A549 treated with Hydrocortisone at 1 μM for 4 hours (cell line): ENCODE measurements at places on chromosomes 4 and X. TPM values are rescaled to one million over a fixed set of nuclear protein-coding genes. Genes with fewer than 3 reads are reported as not detected.

The ENPEP gene
- total RNA-seq: 0.01 to 0.14 TPM (median 0.06 TPM) in 5 replicates

The NXF3 gene
- total RNA-seq: 0.08 to 0.09 TPM (median 0.09 TPM) in 3 of 5 replicates, not detected in the others

The NDUFA1 gene
- 236 to 273 TPM (median 252 TPM) in 5 replicates for total RNA-seq

The NDST4 gene
- not detected in 5 replicates for total RNA-seq

The KLB gene
- 0.05 to 0.16 TPM (median 0.12 TPM) in 5 replicates for total RNA-seq

The LRRC66 gene
- 0.07 to 0.14 TPM (median 0.09 TPM) in 5 replicates for total RNA-seq

The FAM184B gene
- 0.02 to 0.05 TPM (median 0.02 TPM) in 5 replicates for total RNA-seq

The NUDT6 gene
- total RNA-seq: 6.6 to 7.2 TPM (median 6.7 TPM) in 5 replicates

The TDO2 gene
- 0.38 to 0.77 TPM (median 0.70 TPM) in 5 replicates for total RNA-seq

The PFKFB1 gene
- 0.06 to 0.14 TPM (median 0.09 TPM) in 4 of 5 replicates, not detected in the other for total RNA-seq

The STEEP1 gene
- 27.2 to 41.6 TPM (median 30.9 TPM) in 5 replicates for total RNA-seq

The PDZD4 gene
- 2.9 to 3.7 TPM (median 3.4 TPM) in 5 replicates for total RNA-seq

The NUDT11 gene
- 2.6 to 3.1 TPM (median 2.7 TPM) in 5 replicates for total RNA-seq

The HTT-AS gene
- not detected in 5 replicates for total RNA-seq

The TMEM35A gene
- total RNA-seq: not detected in 5 replicates

The BGN gene
- total RNA-seq: not detected in 5 replicates

The FAM9B gene
- 0.18 TPM in 1 of 5 replicates, not detected in the others for total RNA-seq

The PDHA2 gene
- total RNA-seq: not detected in 5 replicates

The SORCS2 gene
- 3.0 to 5.8 TPM (median 4.4 TPM) in 5 replicates for total RNA-seq

The YTHDC1 gene
- 30.4 to 44.0 TPM (median 32.9 TPM) in 5 replicates for total RNA-seq

The CDK16 gene
- total RNA-seq: 92.9 to 110 TPM (median 107 TPM) in 5 replicates

The SOD3 gene
- not detected in 5 replicates for total RNA-seq

The DGAT2L6 gene
- total RNA-seq: not detected in 5 replicates

The TMEM47 gene
- 1.0 to 1.7 TPM (median 1.3 TPM) in 5 replicates for total RNA-seq
